Activated T-helper 1 cell treated with anti-CD3 and anti-CD28 coated beads, Interleukin-12 subunit alpha, Interleukin-12 subunit beta, Interleukin-2, Interleukin-4 antibody, amounts not matched to agents 30 ng/mL and 10 ng/mL and 1 ng/mL, durations not matched to agents 14 hours and 24 hours and 36 hours (primary cell): ENCODE measurements at places on chromosomes 12 and 14. TPM values are rescaled to one million over a fixed set of nuclear protein-coding genes. Genes with fewer than 3 reads are reported as not detected.

- H3K27ac ChIP-seq: no peak overlapping the region
- no peaks in the 10 kb centered on the region for H3K4me1 ChIP-seq
- no peak for DNase-seq
- no peaks in the 10 kb centered on the region for H3K36me3 ChIP-seq
- no peak overlapping the region for H3K4me3 ChIP-seq
Observed at GRCh38 chr12:34253674-34254073, 231.4 kb downstream of the ALG10 start.

DNA sequence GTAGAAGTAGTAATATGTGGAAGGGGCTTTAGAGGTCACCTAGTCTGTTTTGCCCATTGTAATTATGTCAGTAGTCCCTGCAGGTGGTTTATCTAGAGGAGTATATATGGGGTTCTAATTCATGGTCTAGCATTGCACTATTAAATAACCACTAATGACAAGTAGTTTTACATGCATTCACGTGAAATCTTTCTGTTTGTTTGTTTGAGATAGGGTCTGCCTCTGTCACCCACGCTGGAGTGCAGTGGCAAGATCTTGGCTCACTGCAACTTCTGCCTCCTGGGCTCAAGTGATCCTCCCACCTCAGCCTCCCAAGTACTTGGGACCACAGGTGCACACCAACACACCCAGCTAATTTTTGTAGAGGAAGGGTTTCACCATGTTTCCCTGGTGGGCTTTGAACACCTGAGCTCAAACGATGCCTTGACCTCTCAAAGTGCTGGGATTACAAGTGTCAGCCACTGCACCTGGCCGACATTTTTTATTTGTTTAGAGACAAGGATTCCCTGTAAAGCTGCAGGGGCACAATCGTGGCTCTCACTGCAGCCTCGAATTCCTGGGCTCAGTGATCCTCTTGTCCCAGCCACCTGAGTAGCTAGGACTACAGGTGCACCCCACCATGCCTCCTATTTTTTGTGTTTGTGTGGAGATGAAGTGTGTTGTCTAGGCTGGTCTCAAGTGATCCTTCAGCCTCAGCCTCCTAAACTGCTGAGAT lies 12.0 kb upstream of the PSEN1 start:
- no peak overlapping the region for H3K4me3 ChIP-seq
- no peak overlapping the region for H3K27ac ChIP-seq
- no peaks in the 10 kb centered on the region for H3K4me1 ChIP-seq
- no peaks in the 10 kb centered on the region for H3K27me3 ChIP-seq
- DNase-seq: no peak

Gene LRRC10
- not detected in 2 replicates for total RNA-seq

GRCh38 chr14:53406519-53406918 lies 253.4 kb upstream of the DDHD1 start:
- peaks cover 5% of the 10 kb centered on the region for H3K27me3 ChIP-seq
- no peaks in the 10 kb centered on the region for H3K36me3 ChIP-seq
- H3K27ac ChIP-seq: no peak overlapping the region
- H3K4me1 ChIP-seq: no peaks in the 10 kb centered on the region
- DNase-seq: no peak

- H3K4me1 ChIP-seq: no peaks in the 10 kb centered on the region
- H3K27me3 ChIP-seq: peaks cover 4% of the 10 kb centered on the region
- no peak overlapping the region for H3K27ac ChIP-seq
- no peak for DNase-seq
Observed at GRCh38 chr14:24837280-24838046, 203.5 kb upstream of the GZMB start.

GRCh38 chr14:23402296-23403138 lies 5.6 kb downstream of the MYH6 start:
- H3K4me1 ChIP-seq: no peaks in the 10 kb centered on the region
- H3K36me3 ChIP-seq: no peaks in the 10 kb centered on the region
- no peak overlapping the region for H3K27ac ChIP-seq
- H3K27me3 ChIP-seq: peaks cover 3% of the 10 kb centered on the region
- DNase-seq: no peak

Gene SCN8A
- 0.15 and 0.26 TPM in 2 replicates for total RNA-seq

DNA sequence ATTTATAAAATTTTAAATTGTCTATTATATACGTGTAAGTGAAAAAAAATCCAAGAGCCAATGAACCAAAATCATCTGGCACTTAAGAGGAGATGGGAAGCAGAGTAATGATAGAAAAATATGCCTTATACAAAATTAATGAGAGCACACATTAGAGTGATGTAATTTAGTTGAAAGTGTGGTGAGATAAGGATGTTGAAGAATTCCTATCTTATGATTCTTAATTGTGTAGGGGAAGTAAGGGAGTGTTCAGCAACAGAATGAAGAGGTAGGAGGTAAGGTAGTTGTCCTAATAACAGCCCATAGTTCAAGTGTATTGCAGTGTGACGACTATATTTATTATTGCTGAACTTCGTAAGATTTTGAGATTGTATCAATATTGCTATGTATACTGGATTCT lies 843.4 kb upstream of the FLRT2 start:
- no peak overlapping the region for H3K27ac ChIP-seq
- H3K36me3 ChIP-seq: no peaks in the 10 kb centered on the region
- no peak for DNase-seq

Gene DTX3
- total RNA-seq: 16.8 and 18.5 TPM in 2 replicates

- no peak overlapping the region for H3K27ac ChIP-seq
- peaks cover 6% of the 10 kb centered on the region for H3K4me1 ChIP-seq
- peak overlapping the region; percentile 26 for H3K4me3 ChIP-seq
- H3K27me3 ChIP-seq: peaks cover 36% of the 10 kb centered on the region
- no peak for DNase-seq
- H3K36me3 ChIP-seq: no peaks in the 10 kb centered on the region
Observed at GRCh38 chr12:80708259-80708974, 983 bp downstream of the MYF6 start.

Gene CLEC4D
- not detected in 2 replicates for total RNA-seq

- no peak overlapping the region for H3K27ac ChIP-seq
- H3K36me3 ChIP-seq: peaks cover 1% of the 10 kb centered on the region
- no peak for DNase-seq
- H3K4me1 ChIP-seq: no peaks in the 10 kb centered on the region
- H3K27me3 ChIP-seq: peaks cover 21% of the 10 kb centered on the region
- no peak overlapping the region for H3K4me3 ChIP-seq
Observed at GRCh38 chr12:128856791-128857078, 3.5 kb downstream of the GLT1D1 start.

- H3K36me3 ChIP-seq: no peaks in the 10 kb centered on the region
- DNase-seq: no peak
- H3K27me3 ChIP-seq: no peaks in the 10 kb centered on the region
Observed at GRCh38 chr14:42023452-42023851, 416.8 kb downstream of the LRFN5 start.

DNA sequence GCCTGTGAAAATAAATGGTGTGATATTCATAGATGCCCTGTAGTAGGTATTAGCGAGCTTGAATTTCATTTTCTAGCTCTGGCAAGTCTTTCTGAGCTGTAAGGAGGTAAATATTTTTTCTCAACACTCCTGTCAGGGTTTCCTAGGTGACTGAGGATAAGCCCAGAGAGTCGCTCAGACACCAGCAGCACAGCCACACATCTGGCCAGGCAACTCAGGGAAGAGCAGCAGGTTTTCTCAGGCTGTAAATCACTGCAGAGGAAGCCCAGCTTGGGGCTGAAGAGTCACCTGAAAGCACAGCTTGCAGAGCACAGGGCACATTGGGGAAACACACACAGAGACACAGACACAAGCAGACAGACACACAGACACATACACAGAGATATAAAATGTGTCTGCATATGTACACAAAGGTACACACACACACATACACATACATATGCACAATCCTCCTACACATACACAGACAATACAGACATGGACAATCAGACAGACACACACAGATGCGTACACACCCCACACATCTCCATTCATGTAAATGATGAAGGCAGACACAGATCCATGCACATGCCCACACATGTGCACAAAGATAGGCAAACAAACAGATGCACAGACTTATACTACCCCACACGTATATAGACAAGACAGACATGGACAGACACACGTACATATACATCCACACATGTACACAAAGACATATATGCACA lies 232.0 kb upstream of the TMTC1 start:
- H3K27me3 ChIP-seq: no peaks in the 10 kb centered on the region
- no peak overlapping the region for H3K4me3 ChIP-seq
- no peak for DNase-seq
- no peak overlapping the region for H3K27ac ChIP-seq

Gene SLCO1A2
- total RNA-seq: not detected in 2 replicates

Gene SIX6
- not detected in 2 replicates for total RNA-seq

GRCh38 chr12:57795354-57795753 lies 12.8 kb downstream of the TSFM start:
- H3K4me1 ChIP-seq: peaks cover 9% of the 10 kb centered on the region
- no peaks in the 10 kb centered on the region for H3K27me3 ChIP-seq
- no peak overlapping the region for H3K27ac ChIP-seq

Gene PRPF40B
- total RNA-seq: 10.4 and 12.7 TPM in 2 replicates

DNA sequence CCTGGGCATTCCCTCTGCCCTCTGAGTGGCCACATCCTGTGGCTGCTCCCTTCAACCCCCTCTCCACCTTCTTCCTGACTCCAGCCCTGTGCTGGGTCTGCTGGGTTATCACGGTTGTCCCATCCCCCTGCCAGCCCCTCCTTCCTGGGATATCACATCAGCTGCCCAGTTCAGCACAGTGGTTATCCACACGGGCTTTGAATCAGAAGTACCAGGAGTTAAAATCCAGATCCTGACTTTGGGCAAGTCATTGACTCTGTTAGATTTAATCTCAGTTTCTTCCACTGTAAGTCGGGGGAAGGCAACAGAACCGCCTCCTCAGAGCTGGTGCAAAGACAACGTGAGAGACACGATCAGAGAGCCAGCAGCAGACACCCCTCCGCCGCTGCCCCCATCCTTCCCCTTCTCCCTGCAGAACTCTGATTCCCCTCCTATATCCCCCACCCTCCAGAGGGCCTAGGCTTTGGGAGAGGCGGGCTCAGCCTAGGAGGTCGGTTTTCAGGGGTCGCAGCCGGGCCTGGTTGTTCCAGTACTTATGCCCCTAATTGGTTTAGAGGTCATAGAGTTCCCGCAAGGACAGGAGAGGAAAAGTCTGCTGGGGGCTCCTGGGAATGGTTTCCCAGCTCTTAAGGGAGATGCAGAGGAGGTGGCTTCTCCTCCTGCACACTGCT lies 42.5 kb downstream of the PRIMA1 start:
- H3K36me3 ChIP-seq: no peaks in the 10 kb centered on the region
- H3K27me3 ChIP-seq: peaks cover 3% of the 10 kb centered on the region
- H3K27ac ChIP-seq: no peak overlapping the region

GRCh38 chr14:68842298-68842697 lies 49.4 kb upstream of the ZFP36L1 start:
- no peak overlapping the region for H3K4me3 ChIP-seq
- no peak for DNase-seq
- H3K27me3 ChIP-seq: peaks cover 13% of the 10 kb centered on the region

DNA sequence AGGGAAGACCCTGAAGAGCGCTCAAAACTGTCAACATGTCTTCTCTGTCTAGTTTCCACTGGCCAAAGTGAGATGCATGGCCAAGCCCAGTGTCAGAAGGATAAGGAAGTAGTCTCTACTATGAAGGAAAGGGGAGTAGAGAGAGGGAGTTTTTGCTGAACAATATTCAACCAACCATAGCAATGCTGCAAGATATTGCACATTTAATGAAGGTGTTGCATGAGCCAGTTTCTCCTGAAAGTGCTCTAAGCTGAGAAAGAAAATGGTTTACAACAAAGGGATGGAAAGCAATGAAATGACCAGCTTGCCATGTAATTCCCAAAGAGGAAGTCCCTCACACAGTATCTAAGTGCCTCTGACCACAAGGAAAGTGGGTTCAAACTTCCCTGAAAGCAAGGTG lies 40.0 kb upstream of the NID2 start:
- H3K27ac ChIP-seq: no peak overlapping the region
- peaks cover 2% of the 10 kb centered on the region for H3K27me3 ChIP-seq
- no peaks in the 10 kb centered on the region for H3K4me1 ChIP-seq
- H3K36me3 ChIP-seq: no peaks in the 10 kb centered on the region
- DNase-seq: no peak

Gene TAMALIN
- total RNA-seq: 8.9 and 12.8 TPM in 2 replicates

DNA sequence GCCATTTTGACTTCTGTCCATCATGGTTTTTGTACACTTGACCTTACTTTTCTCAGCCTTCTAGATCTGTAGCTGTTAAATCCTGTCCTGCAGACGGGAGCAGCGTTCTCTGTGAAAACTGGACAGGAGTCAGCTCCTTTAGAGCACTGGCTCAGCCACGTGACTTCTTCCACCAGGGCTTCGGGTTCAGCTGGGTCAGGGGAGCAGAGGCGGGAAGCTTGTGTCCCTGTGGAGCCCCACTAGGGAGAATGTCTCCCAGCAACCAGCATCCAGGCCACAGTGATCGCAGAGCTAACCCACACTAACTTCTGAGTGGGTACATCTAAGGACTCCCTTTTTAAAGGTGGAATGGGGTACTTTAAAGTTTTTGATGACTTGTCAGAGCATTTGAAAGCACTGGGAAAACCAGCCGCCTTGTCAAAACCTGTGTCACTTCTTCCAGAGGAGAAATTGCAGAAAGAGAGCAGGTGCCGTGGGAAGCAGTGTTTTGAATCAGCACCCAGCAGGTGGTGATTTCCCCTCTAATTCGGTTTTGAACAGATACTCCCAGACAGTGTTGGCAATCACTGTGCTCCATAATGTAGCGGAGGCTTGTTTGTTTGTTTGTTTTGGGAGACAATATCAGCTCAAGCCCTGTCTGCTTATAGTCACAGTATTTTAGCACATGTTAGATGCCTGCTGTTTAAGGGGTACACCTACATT lies 17.9 kb downstream of the DERA start:
- no peaks in the 10 kb centered on the region for H3K27me3 ChIP-seq
- no peak overlapping the region for H3K27ac ChIP-seq
- no peaks in the 10 kb centered on the region for H3K36me3 ChIP-seq

Gene C12orf50
- 0.07 TPM in 1 of 2 replicates, not detected in the other for total RNA-seq

- DNase-seq: no peak
- no peaks in the 10 kb centered on the region for H3K36me3 ChIP-seq
- peaks cover 2% of the 10 kb centered on the region for H3K27me3 ChIP-seq
- no peak overlapping the region for H3K4me3 ChIP-seq
- H3K27ac ChIP-seq: no peak overlapping the region
Observed at GRCh38 chr12:47437570-47437969, 268.3 kb downstream of the RPAP3 start.

Gene SDSL
- 0.52 and 0.54 TPM in 2 replicates for total RNA-seq

DNA sequence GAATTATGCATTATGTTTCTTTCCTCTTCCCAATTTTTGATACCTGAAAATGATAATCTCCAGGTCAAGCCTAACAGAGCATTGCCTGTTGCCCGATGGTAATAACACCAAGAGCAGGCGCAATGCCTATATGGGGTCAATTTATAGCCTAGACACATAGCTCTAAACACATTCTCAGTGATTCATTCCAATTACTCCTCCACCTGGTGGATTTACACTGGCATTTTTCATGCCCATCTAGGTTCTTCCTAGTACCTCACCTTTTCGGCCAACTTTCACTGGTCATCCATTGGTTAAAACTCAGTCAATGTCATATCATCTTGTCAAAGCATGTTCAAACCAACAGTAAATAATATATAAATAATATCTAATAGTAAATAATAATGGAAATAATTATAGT lies 53.1 kb downstream of the EIF2S3B start:
- H3K27ac ChIP-seq: no peak overlapping the region
- H3K4me1 ChIP-seq: peaks cover 9% of the 10 kb centered on the region
- no peaks in the 10 kb centered on the region for H3K36me3 ChIP-seq
- no peak for DNase-seq
- no peak overlapping the region for H3K4me3 ChIP-seq
- H3K27me3 ChIP-seq: peaks cover 23% of the 10 kb centered on the region
